Ureter (tissue), 1 donor: ENCODE measurements at places on chromosomes 6 and 20.

DNA sequence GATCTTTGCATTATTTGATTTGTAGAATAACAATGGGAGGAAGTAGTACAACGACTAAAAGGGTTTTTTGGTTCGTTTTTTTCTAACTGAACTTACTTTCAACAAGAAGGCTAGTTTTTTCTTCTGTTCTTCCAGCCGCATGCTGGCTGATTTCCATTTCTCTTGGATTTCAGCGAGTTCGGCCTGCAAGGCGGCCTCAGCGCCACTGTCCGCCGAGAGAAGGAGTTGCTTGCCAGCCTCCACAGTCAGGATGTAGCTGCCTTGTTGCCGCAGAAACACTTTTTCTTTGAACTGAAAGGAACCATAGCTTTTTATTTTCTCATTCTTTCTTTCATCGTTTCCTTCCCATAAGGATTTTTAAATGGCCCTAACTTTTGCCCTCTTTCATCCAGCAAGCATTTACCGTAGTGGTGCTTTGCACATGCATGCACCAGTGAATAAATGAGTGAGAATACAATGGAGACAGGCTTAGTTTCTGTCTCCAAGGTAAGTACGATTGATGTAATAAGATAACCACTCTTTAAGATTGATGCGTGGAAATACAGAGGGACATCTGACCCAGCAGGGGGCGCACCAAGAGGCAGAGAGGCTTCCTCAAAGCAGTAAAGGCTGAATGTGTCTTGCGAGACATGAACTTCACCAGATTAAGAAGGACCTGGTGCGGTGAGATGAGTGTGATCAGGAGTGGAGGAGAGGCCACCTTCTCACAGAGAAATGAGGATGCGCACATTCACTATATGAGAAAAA is 398.8 kb downstream of the ESR1 start:
- DNase-seq, result no peak

- no peak for DNase-seq
Measured at GRCh38 chr6:90820436-90820835, 233.6 kb upstream of the MAP3K7 start.

- no peak for DNase-seq
Measured at GRCh38 chr6:4478098-4478497, 298.1 kb upstream of the CDYL start.

DNA sequence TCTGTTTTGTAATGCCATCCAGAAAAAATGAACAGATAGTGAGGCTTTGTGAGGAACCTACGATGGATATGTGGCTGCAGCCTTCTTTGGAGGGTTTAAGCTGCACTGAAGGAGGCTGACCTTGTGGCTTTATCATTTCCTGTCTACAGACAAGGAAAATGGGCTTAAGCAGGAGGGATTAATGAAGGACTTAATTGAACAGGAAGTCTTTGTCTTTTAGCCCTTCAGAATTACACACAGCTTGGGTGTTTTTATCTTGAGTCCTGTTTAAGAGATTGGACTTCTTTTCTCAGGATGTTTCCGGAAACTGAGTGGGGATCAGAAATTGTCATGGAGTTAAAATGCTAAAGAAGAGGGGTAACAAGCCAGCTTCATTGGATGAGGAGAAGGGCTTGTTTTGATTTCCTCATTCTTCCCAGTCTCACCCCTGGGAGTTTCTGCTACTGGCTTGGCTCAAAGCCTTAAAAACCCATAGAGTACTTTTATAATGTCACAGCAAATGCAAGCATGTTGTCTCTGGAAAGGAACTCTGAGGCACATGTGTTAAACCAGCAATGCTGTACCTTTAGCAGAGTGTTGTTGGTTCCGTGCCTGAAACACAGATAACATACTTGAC is 193.6 kb downstream of the JARID2 start:
- no peak for DNase-seq

GRCh38 chr6:159047891-159048685 is 3.3 kb upstream of the TAGAP start:
- no peak for DNase-seq
